ENCODE measurements at places on chromosomes 11 and 22.
A peak's percentile ranks its signal among the peaks of the same experiment; 100 is the strongest.

DNA sequence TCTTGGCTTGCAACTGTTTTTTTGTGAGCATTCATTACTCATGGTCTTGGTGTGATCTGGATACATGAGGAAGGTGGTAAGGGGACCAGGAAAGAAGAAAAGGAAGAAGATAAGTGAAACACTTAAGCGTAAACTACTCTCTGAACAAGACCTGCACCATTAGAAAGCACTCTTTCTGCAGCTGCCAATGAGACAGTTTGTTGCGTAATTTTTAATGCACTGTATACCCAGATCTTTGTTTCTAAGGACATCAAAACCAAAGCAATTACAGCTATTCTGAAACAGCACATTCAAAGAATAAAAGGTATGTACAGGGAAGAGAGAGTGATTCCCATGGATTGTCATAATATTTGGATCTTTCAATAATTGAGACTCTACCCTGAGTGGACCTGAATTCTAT is 147.4 kb downstream of the BLID start:
- no peak for DNase-seq

GRCh38 chr11:47523490-47524225 is 29.3 kb downstream of the CELF1 start:
- DNase-seq, result peak; percentile 48

DNA sequence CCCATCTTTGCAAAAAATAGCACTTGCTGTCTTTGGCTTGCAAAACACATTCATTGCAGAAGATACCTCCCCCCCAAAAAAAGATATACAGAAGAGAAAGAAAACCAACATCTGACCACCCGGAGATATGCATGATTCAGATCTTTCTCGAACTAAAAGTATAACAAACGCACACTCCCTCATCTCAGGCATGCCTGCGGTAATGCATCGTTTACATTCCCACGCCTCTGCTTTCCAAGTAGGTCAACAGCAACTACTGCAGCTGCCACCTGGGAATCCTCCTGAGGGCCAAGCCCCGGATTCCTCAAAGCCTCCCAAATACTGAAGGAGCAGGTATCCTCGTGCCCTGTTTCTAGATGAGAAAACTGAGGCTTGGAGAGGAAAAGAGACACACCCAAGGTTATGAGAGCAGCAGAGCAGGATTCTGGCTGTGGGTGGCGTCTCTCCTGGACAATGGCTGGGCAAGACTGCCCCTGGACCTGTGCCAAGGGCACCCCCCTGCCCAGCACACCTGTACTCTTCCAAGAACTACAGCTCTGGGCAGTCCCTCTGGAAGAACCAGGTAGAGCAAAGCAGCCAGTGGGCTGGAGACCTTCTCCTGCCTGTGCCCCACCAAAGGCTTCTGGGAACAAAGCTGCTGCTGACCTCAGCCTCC is 38.1 kb downstream of the NUP50 start:
- no peak for DNase-seq

- DNase-seq, result peak; percentile 72
These were observed 81.6 kb downstream of the CCDC81 start for GRCh38 chr11:86456075-86456939.

DNA sequence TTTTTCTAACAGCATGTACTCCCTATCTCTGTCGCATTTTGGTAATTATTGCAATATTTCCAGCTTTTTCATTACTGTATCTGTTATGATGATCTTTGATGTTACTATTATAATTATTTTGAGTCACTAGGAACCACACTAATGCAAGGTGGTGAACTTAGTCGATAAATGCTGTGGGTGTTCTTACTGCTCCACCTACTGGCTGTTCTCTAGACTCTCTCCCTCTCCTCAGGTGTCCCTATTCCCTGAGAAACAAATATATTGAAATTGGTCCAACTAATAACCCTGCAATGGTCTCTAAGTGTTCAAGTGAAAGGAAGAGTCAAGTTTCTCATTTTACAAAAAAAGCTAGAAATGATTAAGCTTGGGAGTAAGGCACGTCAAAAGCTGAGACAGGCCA is 10.5 kb downstream of the ARL14EP start:
- DNase-seq, result peak; percentile 16
